ENCODE measurements at places on chromosomes 5 and 9.

DNA sequence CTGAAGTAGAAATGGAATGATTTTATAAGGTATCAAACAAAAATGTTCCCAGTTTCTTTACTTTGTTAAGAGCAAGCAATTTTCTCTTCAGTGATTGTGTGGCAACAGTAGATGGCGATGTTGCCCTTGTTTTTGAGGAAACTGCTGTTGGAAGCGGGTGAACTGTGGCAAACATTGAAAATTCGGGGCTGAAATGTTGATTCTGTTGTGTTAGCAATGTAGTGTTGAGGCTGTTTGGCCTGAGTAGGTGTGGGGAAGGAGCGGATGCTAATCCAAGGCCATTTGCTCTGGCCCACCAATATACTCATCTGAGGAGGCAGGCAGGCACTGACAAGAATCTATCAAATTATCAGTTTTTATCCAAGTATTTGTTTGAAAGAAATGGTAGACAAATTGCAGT is 129.8 kb downstream of the SLC12A2 start:
- DNase-seq, result no peak

GRCh38 chr5:37319037-37319782 is 51.7 kb downstream of the NUP155 start:
- no peak for DNase-seq

- DNase-seq, result no peak
These were observed 55.3 kb upstream of the IL17B start for GRCh38 chr5:149434162-149435014.

GRCh38 chr5:98638111-98638510 is 135.4 kb upstream of the RGMB start:
- no peak for DNase-seq

DNA sequence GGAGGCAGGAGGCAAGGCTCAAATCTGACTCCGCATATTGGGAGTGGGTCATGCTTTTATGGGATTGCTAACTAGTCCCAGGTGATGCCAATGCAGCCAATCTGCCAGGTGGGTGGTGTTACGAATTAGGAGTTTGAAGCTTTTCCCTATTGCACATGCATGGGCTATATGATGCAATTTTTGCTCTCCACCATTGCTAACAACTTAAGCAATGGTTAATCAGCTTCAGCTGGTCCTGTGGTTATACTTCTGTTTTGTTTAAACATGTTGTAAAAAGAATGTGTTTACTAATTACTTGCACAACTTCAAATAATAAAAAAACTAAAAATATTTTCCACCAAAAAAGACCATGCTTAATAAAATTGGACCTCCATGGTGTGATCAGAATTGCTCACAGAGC is 55.7 kb downstream of the SHC3 start:
- no peak for DNase-seq

GRCh38 chr9:81492710-81493447 is 196.5 kb downstream of the TLE1 start:
- DNase-seq, result no peak

DNA sequence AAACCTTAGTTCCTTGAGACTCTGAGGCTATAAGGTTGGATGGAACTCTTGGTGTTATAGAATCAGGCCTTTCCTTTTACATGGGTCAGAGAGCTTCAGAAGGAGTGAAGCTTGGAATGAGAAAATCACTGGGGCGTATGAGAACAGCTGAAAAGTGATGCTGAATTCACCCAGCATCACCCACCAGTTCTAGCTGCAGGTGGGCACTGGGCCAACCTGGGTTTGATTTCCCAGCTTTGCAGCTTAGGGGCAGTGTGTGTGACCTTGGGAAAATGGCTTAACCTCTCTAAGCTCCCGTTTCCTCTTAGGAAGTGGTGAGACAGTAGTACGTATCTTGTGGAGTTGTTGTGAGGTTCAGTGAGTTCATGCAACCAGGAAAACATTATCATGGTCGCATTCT is 10.7 kb downstream of the PCDH12 start:
- DNase-seq, result no peak

DNA sequence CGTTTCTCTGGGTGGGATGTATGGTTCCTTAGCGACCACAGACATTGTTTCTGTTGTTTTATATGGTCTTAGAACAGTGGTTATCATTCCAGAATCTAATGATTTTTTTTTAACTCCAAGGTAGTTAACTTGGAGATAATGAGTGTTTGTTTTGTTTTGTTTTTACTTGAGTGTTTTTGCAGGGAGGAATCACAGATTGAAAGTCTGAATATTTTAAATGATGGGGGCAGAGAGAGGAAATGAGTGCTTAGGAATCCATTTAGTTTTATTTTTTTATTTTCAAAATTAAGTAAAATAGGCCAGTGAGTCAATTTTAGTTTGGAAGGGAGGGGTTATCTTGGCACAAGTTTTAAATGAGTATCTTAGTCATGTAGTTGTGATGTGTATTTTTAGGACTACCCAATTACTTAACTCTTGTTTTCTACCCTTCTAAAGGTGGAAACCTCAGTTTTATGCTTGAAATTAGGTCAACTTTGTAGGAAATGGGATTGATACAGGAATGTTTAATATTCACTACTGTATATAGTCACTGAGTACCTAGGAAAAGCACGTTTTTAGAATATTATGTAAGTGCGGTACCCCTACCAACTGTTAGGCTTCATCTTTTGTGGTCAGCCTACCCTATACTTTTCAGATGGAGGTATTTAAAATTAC is 2.0 kb downstream of the UBE2R2 start:
- no peak for DNase-seq

- no peak for DNase-seq
These were observed 40.7 kb downstream of the VCAN start for GRCh38 chr5:83512061-83512745.

DNA sequence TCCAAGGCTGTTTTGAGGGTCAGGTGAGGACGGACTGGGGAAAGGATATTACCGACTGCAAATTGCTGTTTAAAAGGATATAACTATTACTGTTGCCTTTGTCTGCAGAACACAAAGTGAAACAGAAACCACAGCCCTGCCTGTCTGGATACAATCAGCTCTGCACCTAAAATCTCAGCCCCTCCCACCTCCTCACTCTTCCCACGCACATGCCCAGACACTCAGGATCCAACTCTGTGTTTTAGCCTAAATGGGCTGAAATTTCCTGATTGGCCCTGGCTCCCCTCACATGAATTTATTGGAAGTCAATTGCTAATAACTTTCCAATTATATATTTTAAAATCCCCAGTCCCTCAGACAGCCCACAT is 176.3 kb upstream of the PPP1R26 start:
- DNase-seq, result no peak

GRCh38 chr5:66742083-66742895 is 146.1 kb downstream of the MAST4 start:
- DNase-seq, result no peak

- DNase-seq, result no peak
These were observed 1157.6 kb upstream of the SEMA6A start for GRCh38 chr5:117732264-117732663.

DNA sequence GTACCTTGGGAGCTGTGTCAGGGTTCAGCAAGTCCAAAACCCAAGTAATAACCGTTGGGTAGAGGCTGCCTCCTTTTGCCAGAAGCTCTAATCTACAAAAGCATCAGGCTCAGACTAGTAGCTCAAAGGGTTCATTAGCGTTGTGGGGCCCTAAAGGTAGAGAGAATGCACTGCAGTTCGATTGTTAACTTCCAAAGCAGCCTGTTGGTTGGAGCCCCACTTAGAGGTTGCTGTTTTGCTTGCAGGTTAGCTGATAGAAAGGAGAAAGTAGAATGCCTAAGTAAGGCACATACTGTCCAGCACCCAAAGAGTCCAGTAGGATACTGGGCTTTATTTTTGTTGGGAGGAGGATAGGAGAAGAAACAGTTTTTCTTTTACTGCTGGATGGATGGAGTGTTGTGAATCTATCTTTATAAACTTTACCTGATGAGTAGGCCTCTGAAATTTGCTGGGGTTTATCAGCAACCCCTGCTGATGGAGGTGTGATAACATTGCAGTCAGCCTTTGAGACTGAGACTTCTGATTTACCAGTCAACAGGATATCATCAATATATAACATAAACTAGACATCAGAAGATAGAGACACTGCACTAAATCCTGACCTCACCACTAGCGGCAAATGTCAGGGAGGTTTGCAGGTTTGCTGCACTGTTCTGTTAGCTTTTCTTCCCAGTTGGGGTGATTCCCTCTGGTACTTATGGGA is 34.8 kb downstream of the ZNF131 start:
- DNase-seq, result no peak

GRCh38 chr9:126581893-126582292 is 31.8 kb upstream of the LMX1B start:
- DNase-seq, result no peak

GRCh38 chr9:97525451-97525850 is 24.0 kb downstream of the TMOD1 start:
- no peak for DNase-seq

DNA sequence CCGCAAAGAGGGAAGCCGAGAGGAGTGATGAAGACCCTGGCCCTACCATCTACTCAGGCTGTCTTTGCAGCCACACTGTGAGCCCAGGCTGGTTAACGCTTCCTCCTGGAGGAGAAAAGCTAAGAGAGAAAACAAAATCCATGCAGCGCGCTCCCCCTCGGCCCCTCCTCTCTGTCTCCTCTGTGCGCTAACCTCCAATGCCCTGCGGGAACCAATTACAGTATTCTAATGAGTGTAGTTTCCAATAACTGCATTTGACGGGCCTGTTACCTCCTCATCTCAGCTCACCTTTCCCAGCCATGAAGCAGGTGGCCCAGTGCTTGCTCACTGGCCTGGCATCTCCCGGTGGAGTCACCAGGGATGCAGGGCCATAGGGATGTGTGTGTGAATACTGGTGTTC is 565.5 kb downstream of the EBF1 start:
- no peak for DNase-seq

GRCh38 chr5:133497608-133498348 is 114.6 kb downstream of the FSTL4 start:
- no peak for DNase-seq

GRCh38 chr5:862367-863243 is 11.8 kb upstream of the ZDHHC11 start:
- no peak for DNase-seq

GRCh38 chr5:168916852-168917251 is 337.7 kb upstream of the PANK3 start:
- no peak for DNase-seq

DNA sequence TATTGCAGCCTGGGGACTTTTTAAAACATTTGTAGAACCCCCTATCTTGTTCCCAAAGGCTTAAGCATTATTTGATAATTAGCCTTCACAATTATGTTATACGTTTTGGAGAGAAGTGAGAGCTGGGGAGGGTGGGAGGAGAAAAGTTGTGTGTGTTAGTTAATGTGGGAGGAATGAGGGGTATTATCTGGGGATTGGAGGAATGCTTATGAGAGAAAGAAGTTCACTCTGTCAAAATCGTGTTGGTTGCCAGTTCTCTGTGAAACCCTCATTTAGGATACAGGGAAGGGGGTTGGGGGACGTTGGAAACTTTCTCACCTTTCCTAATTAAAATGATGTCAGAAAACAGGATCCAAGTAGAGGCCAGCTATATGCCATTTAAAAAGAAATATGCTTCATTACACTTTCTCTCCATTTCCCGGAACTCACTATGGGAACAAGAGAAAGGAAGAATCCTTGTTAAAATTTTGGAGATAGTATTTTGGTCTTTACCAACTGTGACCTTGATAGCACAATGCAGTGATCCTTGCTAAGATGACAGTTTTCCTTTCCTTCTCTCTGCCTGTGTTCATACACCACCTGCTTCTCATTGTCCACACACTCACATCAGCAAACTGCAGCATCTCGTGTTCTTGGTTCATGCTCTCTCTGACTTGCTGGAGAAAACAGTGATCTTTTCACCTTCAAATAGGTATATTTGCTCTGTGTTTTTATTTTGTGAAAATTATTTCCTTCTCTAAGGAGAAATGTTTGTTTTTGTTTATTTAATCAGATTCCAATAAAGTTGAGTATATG is 336.7 kb upstream of the CLINT1 start:
- DNase-seq, result no peak

DNA sequence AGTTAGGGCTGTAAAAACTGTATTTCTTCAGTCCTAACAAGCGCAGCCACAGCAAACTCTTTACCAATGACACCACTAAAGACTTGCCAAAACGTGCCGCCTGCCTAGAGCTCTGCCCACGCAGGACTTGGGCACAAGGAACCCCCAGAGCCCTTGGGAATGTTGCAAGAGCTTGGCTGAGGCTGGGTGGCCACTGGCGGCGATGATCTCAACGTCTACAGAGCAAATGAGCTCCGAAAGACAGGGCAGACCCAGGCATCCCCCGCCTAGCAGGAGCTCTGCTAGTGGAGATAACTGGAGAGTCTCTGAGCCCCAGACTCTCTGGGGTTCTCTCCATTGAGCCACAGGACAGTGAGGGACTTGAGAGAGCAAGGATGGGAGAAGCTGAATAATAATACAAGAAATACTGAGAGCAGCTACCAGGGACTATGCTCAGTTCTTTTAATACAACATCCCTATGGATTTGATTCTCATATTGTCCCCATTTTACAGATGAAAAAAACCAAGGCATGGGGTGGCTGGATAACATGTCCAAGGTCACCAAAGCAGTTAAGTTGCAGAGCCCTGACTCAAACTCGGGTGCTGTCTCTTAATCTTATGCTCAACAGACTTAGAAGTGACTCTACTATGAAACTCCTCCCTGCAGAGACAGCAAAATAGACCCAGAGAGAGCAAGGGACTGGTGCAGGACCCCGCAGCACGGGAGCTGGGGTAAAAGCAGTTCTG is 32.5 kb downstream of the SHB start:
- DNase-seq, result no peak

DNA sequence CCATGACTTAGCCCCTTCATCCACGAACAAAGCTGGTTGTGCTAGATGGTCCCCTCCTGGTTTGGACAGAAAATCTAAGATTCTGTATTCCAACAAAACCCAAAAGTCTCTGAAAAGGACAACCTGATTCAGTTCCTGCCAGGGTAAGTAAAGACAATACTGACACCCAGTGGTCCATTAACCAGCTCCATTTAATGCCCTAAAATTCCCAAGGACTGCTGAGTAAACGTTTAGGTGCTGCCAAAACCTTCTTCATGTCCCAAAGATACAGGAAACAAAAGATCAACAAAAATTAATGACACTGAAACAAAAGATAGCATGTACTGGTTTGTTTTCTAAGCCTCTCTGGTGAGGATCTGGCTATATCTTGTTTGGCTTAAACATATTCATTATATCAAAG is 25.3 kb upstream of the PPP1R2B start:
- DNase-seq, result no peak

DNA sequence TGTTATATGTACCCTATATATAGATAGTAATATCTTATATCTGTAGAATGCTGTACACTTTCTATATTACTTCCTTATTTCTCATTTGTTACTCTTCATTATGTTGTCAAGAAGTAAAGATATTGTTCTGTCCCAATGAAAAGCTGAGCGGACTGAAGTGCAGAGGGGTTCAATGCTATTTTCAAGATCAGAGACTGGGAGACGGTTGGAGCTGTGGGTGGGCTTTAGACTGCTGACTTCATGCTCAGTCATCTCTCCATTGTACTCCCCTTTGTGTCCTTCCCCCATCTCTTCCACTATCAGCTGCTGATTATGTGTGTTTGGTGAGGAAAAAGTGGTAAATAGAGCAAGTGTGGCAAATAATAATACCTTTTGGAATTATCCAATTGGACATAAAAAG is 532.3 kb upstream of the ZNF608 start:
- no peak for DNase-seq

Data from NCI-H1417 treated with DMSO at 0.1 percent for 48 hours (cell line).